ENCODE measurements at places on chromosomes 6 and 20.

GRCh38 chr20:10111139-10111958, 76.6 kb downstream of the ANKEF1 start:
- no peak for DNase-seq

DNA sequence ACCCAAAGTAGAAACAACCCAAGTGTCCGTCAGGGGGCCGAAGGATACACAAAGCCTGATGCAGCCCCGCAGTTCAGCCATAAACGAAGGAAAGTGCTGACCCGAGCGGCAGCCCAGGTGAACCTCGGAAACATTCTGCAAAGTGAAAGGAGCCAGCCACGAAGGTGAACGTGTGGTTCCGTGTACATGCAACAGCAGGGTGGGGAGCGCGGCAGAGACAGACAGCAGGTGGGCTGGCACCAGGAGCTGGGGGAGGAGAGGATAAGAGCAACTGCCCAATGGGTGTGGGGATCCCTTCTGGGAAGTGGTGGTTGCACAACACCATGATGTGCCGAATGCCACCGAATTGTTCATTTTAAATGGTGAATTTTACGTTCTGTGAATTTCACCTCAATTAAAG, 341.8 kb downstream of the ZFAND3 start:
- no peak for DNase-seq

GRCh38 chr6:40323881-40324634, 263.1 kb downstream of the LRFN2 start:
- no peak for DNase-seq

DNA sequence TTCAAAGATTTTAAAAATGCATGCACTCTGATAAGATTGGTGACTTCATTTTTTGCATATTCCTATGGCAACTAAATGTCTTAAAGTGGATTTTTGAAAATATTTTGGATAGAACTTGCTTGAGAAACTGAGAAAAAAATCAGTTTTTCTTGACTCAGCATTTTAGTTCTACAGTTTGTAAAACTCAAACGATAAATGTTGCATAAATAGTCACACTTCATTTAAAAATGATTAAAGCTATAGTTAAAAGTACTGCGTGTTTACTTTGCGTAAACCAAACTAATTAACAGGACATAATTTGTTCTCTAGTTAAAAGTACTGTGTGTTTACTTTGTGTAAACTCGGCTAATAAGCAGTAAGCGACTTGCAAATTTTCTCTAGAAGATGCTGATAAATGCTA, 28.3 kb upstream of the MEI4 start:
- DNase-seq: no peak

DNA sequence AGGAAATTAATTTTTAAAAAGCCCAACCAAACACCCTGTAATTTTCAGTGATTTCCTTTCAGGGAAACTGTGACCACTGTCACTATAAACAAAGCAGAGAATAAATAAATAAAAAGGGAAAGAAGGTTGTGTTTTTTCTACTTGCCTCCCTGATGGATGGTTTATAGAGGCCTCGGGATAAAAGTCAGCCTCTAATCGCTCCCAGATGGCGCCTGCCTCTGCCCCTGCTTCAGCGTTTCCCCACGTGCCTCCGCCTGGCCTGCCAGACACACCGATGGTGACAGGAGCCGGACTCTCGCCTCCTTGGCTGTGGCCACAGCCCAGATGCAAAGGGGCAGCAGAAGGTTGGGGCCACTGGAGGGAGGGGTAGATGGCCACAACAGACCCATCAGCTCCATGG, 327.7 kb downstream of the CDC5L start:
- DNase-seq: no peak

Data from activated T-helper 1 cell treated with anti-CD3 and anti-CD28 coated beads, Interleukin-2, amount 50 U/mL, for 16 hours (primary cell).